ENCODE measurements at places on chromosomes 7 and 10.

GRCh38 chr10:47027108-47027783, 116.0 kb downstream of the PTPN20 start:
- DNase-seq = no peak

- DNase-seq = peak; percentile 78
These were observed at the start of gene MXI1 for GRCh38 chr10:110207011-110207804. Gene MXI1, plus strand, starts transcription at chr10:110207605. Its CDS starts 204 bp downstream, at chr10:110207809.

GRCh38 chr10:14016011-14016536, 314.6 kb downstream of the FRMD4A start:
- DNase-seq = no peak

DNA sequence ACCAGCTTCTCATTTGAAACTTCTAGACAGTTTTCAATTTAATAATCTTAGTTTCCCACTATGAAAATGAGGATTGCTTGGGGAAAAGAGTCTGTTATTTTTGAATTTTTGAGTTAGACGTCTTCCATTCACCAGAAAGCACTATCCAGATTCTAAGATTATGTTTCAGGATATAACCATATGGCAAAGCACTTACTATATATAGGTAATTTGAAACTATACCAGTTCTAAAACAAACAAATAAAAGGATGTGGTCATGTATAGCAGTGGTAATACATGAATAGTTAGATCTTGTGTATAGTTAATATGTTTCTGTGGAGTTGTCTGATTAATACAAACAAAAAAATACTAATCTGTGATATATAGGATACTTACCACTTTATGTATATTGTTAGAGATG, 320.0 kb downstream of the EXOC4 start:
- DNase-seq = no peak

- no peak for DNase-seq
These were observed 19.2 kb downstream of the ERCC6 start for GRCh38 chr10:49519717-49520116.

DNA sequence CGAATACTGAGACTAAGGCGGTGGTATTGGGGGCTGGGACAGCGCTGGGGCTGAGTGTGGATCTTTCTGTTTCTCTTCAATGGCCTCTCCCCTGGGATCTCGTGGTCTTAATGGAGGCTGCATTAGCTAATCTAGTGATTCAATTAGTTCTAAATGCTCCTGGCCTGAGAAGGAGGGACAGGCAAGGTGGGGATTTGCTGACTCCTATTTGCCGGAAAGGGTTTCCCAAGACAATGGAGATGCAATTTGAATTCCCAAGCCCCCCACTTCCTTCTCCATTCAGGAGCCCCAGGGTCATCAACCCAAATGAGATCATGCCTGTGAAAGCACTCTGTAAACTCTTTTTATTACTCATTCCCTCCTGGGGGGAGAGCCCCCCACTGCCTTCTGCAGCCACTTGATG, 111.7 kb upstream of the PLXNA4 start:
- DNase-seq = no peak

DNA sequence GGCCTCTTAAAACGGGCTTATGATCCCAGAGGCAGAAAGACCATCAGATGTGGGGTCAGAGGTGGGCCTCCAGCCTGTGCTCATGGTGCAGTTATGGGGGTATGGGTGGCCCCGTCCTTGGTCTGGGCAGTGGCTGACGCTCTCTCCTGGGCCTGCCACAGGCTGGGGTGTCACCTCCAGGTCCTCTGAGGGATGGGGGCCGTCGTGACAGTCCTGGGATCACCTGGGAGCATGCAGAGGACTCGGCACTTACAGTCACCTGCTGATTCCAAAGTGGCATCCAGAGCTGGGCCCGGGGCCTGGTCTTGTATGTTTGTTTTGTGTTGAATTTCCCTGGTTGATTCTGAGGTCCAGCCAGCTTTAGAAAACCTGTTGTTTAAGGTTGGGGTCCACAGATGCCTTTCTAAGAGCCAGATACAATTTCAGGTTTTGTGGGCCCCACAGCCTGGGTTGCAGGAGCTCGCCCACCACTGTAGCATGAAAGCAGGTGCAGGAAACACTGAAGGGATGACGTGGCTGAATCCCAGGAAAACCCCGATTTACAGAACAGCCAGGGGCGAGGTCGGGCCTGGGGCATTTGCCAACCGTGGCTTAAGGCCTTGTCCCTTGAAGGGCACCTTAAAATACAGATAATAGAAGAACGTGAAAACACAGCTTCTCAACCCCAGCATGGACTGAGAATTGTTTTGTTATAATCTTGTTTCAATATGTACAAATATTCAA, 170.7 kb upstream of the PPP2R2D start:
- DNase-seq = no peak

DNA sequence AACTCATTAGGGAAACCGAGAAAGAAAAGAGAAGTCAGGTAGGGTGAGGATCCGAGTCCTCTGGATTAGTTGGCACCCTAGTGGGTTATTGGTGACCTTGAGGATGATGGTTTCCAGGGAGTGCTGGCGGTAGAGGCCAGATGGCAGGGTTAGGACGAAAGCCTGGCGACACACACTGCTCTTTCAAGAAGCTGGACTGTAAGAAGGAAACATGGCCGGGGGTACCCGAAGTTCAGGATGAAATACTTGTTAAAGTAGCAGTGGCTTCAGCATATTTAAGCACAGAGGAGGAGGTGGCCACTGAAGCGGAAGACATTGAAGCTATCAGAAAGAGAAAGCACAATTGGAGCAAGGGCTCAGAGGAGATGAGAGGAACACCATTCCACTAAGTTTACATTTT, 224.6 kb downstream of the RELN start:
- DNase-seq = no peak

DNA sequence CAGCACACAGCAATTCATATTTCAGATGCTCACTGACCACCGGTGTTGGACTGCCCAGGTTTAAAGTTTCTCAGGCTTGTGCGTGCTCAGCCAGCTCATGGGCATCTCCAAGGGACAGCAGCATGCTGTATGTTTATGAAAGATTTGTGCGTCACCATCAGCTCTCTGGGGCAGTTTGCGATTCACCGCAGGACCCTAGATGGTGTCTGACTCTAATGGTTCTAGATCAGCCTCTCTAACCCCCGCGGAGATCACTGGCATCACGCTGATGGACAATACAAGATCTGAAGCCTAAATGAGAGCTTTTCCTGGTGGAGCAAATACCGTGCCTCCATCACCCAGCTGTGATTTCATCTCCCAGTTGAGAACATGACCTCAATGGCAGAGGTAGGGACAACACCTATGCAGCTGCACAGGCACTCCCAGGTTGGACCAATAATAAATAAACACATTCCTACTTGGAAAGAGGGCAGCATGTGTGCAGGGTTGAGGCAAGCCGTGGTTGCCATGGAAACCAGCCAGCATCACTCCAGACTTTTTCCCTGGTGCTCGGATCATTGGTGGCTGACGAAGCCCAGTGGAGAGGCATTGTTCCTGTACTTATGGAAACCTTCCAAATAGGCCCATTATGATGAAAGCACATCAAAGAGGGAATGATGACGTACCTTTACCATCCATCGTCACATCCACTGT, 253.6 kb downstream of the KCNMA1 start:
- no peak for DNase-seq

- DNase-seq = peak; percentile 27
These were observed 128.5 kb upstream of the PFKP start for GRCh38 chr10:2938869-2939268.

GRCh38 chr10:17805921-17806577, 3.1 kb upstream of the MRC1 start:
- no peak for DNase-seq

All from HFFc6 (cell line).